ENCODE measurements at places on chromosomes 6 and 20.

DNA sequence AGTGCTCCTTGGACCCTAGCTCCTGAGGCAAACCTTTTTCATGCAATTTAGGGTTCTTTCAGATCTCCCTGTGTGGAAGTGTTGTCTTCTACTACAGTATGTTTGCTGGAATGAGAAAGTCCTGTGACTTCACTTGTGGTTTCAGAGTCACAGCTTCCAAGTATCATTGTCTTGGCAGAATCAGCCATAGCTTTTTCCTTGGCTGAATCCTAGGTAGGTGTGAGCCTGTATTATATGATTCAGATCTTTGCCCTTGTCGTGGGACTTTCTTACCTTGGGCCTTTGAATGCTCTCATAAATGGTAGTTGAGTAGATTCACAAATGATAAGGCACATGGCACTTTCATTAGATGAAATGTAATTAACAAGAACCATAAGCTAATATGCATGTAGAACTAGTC, 16.5 kb downstream of the CARMIL1 start:
- no peak for DNase-seq

DNA sequence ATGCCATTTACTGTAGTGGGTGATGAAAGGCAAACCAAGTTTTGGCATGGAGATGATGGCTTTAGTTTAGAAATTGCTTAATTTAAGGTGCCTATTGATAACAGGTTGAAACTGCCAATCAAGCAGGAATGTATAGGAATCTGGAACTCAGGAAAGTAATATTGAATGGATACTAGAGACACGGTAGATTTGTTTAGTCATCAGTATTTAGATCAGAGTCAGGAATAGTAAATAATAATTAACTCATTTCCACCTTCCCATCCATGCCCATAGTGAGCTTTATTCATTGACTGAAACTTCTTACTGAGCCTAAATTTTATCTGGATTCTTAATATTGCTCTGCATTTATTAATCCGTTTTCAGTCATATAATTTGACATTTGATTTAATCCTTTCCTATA, 500.3 kb downstream of the NKAIN2 start:
- DNase-seq = no peak

GRCh38 chr6:159934181-159934580, 34.7 kb upstream of the IGF2R start:
- peak; percentile 45 for DNase-seq

- peak; percentile 77 for DNase-seq
Measured at GRCh38 chr6:69835414-69836179, 30.8 kb upstream of the COL19A1 start.

DNA sequence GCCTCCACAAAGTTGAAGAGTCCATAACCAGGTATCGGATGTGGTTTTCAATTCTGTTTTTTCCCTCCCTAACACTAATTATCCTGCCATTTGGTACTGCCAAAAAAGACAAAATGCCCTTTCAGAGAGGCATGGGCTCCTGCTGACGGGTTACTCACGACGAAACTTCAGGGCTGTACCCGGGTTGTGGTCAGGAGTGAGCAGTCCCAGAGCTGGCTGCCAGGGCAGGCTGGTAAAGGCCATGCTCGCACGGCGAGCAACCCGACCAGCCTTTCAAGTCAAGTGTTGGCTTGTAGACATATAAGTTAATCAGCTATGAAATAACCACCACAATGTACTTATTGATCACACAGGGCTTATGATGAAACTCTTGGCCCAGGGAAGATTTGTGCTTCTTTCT, 152.5 kb downstream of the FOXC1 start:
- no peak for DNase-seq

- DNase-seq = no peak
Measured at GRCh38 chr6:154814063-154814462, 80.8 kb downstream of the SCAF8 start.

- no peak for DNase-seq
Measured at GRCh38 chr6:160431791-160432404, 83.7 kb downstream of the SLC22A3 start.

GRCh38 chr6:123687864-123688263, 51.1 kb upstream of the TRDN start:
- no peak for DNase-seq

DNA sequence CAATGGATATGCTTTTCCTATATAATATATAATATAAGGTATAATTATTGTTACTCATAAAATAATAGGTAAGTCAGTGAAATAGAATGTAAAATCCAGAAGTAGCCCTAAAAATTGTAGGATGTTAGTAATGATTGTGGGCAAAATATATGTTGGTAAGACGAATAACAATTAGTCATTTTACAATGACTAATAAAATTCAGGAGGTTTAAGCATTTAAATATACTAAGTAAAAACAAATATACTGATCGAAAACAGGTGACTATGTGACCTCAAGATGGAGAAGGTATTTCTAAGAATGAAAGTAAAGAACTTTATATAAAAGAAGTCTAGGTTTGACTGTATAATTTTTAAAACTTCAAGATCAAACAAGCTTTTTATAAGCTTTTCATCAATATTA, 28.9 kb downstream of the FUCA2 start:
- peak; percentile 54 for DNase-seq

- peak; percentile 1 for DNase-seq
Measured at GRCh38 chr6:101401792-101402621, 8.5 kb downstream of the GRIK2 start.

GRCh38 chr20:50405915-50406609, 104.1 kb upstream of the PTPN1 start:
- DNase-seq = no peak

GRCh38 chr20:50338479-50339391, 148.1 kb downstream of the CEBPB start:
- no peak for DNase-seq

DNA sequence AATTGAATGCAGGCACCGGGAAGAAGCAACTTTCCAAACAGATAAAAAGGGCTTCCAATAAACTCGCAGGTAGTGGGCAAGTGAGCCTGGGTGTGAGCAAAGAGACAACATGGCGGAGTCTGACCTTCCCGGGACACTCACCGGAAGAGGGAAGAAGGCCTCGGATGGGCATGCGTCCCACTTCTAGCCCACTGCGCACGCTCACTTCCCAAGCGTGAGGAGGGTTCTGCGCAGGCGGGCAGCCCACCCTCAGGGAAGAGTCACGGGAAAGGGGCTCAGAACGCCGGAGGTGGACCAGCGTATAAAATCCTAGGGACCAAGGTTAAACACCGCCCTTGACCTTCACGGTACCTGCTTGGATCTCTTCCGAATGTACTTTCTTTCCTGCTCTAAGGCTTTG, 95.5 kb upstream of the AFDN start:
- DNase-seq = no peak

GRCh38 chr6:160221423-160221822, 37.2 kb downstream of the SLC22A2 start:
- DNase-seq = peak; percentile 53

- DNase-seq = no peak
Measured at GRCh38 chr6:139800837-139801236, 426.4 kb upstream of the CITED2 start.

- no peak for DNase-seq
Measured at GRCh38 chr20:48148916-48149672, 363.8 kb upstream of the SULF2 start.

DNA sequence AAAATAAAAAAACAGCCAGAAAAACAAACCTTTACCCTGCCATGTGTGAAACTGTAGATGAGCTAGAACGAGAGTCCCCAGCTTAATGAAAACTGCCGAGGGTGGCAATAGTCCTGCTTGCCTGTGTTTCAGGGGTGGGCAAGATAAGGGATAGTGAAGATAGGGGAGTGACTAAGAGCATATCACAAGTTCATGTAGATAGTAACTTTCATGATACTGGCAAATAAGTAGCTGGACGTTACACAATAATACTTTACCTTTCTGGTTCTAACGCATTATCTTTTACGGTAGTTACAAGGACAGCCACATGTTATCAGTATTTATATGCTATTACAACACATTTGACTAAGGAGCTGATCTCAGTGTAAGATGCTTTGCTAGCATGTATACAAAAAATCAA, 9.3 kb upstream of the FBXO9 start:
- no peak for DNase-seq

DNA sequence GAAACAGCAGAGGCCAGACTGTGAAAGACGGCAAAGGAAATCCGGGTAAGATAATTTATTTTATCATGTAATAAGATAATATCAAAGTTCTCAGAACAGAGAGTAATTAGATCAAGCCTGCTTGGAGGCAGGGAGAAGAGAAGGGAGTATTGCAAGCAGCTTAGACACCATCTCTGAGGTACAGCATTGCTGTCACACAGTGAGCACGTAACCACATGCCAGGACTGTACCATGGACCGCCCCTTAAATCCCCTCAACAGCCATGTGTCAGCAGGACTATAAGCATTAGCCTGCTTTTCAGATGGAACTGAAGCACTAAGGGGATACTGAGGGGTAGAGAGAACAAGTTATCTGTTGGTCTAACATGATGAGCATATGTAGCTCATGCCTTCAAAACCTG, 141.5 kb downstream of the C6orf118 start:
- DNase-seq = no peak

- peak; percentile 19 for DNase-seq
Measured at GRCh38 chr6:31272836-31273626, 1.1 kb upstream of the HLA-C start.
